ENCODE measurements at places on chromosomes 13 and 19.

- peak; percentile 8 for DNase-seq
These were observed 2532.9 kb downstream of the PCDH9 start for GRCh38 chr13:64697226-64697625.

GRCh38 chr19:55676383-55676782 is 1.4 kb downstream of the EPN1 start:
- no peak for DNase-seq

- no peak for DNase-seq
These were observed 60.3 kb downstream of the CRYL1 start for GRCh38 chr13:20465218-20465879.

- DNase-seq: peak; percentile 97
These were observed 146.3 kb downstream of the DCLK1 start for GRCh38 chr13:35984776-35985453.

- peak; percentile 43 for DNase-seq
These were observed 226.3 kb downstream of the SLC7A1 start for GRCh38 chr13:29369060-29369743.

- DNase-seq: no peak
These were observed 360 bp downstream of the DDX39A start for GRCh38 chr19:14418856-14419105.

DNA sequence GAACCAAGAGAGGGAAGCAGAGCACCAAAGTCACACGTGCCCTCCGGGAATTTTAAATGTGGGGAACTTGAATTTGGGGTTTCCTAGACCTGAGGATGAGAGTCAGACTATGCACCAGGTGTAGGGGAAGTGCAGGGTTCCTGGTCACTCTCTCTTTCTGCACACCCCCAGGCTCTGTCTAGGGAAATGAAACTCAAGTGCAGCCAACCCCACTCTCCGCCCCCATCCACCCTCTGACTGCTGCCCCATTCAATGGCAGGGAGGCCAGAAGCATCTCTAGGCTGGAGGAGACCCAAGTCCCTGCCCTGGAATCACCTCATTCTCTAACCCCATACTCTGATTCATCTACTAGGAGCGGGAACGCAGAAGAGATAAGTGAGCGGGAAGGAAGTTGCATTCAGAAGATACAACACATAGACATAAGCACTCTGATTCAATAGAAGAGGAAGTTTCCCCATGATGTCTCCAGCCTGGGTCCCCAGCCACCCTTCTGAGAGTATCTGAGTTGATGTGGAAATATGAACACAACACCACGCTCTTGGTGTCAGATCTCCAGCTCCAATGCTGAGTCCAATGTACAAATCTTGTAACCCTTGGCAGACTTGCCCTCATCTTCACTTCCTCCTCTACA is 4.7 kb upstream of the SIGLEC14 start:
- DNase-seq: no peak

GRCh38 chr19:55216461-55217198 is 7.3 kb upstream of the PTPRH start:
- DNase-seq: peak; percentile 96

- DNase-seq: no peak
These were observed 144.1 kb upstream of the TMTC4 start for GRCh38 chr13:100818711-100819110.

DNA sequence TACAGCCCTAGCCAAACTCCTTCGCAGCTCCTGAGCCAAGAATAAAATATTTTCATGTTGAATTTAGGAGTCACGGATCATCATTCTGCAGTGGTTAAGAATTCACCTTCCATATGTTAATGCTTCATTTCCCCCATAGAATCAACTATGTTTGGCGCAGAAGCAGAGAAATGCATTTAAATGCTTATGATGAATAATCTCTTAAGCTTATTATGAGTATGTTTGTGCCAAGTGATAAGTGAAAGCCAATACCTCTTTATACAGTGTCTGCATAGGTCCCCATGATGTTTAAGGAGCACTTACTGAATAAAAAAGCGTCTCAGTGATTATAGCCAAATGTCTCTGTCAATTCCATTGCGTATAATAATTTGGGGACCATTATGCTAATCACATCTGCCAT is 32.7 kb upstream of the POMP start:
- no peak for DNase-seq

GRCh38 chr13:50214514-50214913 is 199.3 kb downstream of the KCNRG start:
- no peak for DNase-seq

- no peak for DNase-seq
These were observed 71.6 kb downstream of the HSPH1 start for GRCh38 chr13:31090096-31090495.
